Stimulated activated CD8-positive, alpha-beta memory T cell treated with anti-CD3 and anti-CD28 coated beads, Interleukin-7, amount 100 ng/mL, for 1 hour (primary cell): ENCODE measurements at places on chromosomes 2 and 18.

- DNase-seq, result no peak
These were observed 218.5 kb downstream of the TFCP2L1 start for GRCh38 chr2:121066526-121066925.

DNA sequence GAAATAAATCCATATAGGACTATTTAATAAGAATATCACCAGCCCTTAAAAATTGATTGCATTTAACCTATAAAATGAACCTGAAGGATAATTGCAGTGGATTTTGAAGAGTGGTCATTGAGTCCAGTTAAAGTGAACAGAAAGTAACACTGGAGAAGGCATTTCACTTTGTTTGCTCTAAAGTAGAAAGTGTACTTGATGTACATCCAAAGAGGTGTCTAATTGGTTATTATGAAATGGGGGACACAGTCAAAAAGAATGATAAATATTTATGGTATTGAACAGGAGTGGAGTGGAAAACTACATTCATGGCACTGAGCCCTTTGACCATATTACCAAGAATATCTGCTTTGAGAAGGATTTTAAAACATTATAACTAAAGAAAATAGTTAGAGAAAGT is 28.2 kb upstream of the MAP2 start:
- DNase-seq, result no peak

- no peak for DNase-seq
These were observed 29.9 kb downstream of the GLS start for GRCh38 chr2:190910341-190911136.

DNA sequence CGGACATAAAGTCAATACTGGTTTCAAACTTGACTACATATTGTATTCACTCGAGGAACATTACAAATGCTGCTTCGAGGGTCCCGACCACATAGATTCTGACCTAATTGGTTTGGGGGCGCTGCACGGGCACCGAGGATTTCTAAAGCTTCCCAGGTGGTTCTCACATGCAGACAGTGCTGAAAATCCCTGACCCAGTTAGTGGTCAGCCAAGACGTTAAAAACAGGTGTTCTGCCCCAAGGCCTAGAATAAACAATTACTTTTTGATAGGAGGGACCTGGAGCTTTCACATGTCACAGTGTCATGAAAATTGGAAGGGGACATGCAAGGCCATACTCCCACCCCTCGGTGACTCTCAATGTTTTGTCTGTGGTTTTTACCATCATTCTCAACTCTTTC is 368.9 kb downstream of the RNF144A start:
- no peak for DNase-seq

DNA sequence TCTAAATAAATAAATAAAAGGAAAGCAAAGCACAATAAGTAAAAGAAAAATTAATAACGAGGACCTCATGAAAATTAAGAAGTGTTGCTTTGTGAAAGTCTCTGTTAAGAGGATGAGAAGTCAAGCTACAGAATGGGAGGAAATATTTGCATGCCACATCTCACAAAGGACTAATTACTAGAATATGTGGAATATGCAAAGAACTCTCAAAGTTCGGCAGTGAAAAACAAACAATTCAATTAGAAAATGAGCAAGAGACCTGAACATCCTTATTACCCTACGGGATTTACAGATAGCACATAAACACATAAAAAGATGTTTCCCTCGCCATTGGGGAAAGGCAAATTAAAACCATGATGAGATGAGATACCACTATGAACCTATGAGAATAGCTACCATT is 23.3 kb downstream of the CYP26B1 start:
- DNase-seq, result no peak

DNA sequence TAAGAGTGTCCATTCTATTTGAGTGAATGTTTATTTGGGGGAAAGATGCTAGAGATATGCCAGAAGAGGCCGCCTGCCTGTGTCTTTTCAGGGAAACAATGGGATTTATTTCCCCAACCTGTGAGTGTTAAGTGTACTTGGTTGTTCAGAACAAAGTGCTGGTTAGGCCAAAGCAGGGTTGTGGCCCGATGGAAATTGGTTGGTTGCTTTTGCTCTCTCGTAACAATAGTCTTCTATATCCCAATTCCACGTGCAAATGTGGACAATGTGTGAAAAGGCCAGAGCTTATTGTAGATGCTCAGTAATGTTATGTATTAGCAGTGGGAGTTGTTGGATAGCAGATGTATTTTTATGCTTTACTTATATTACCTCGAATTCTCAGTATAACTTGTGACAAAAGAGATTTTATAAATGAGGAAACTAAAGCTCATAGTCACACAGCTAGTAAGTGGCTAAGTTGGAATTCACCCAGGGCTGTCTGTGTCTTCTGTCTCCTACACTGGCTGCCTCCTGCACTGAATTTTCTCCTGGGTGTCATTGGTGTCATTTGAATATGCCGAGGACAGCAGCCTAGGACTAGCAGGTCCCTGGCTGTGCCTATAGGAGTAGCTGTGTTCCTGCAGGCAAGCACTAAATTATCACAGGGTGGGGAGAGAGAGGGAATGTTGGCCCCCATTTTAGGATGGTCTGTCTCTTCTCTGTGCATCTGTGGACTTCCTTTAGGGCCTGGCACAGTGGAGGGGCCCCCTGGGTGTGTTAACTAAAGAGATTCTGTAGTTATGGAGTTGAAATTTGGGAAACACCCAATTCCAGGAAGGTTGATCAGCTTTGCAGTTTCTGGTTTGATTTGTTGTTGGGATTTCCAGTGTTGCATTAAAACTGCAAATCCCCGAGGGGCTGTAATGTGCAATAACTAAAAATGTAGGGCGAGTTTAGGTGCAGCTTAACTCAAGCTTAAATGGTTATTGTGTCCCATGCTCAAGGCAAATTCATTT is 21.6 kb downstream of the GPD2 start:
- no peak for DNase-seq

DNA sequence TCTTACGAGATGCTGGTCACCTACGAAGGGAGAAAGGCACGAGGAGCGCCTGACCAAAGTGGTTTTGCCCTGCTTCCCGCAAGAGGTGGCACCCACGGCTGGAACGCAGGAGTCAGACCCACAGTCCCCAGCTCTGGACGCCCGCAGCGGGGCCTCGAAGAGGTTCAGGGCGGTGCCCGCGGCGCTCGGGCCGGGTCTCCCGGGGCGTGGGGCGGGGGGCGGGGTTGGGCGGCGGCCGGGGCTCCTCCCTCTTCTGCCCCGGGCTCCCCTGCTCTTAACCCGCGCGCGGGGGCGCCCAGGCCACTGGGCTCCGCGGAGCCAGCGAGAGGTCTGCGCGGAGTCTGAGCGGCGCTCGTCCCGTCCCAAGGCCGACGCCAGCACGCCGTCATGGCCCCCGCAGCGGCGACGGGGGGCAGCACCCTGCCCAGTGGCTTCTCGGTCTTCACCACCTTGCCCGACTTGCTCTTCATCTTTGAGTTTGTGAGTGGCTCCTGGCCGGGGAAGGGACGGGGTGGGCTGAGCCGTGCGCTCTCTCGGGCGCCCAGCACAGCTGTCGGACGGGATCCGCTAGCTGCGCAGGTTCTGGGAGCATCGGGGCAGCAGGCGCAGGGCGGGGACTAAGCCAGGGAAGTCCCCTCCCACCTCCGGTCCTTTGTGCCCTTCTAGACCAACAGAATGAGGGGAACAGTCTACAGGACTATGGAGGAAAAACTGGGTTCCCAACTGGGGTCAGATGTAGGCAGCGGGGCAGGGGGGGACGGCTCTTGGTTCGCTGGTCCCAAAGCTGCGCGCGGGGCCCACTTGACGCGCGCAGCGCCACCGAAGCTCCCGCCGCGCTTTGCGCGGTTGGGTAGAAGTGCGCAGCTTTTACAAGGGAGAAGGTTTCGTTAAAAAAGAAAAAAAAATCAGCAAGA is at the start of gene MAL:
MAL (plus strand) TSS at position 303 of the 914 bp plus-strand sequence; CDS start at position 388, 85 bp downstream.
- DNase-seq, result peak; percentile 29
